ENCODE measurements at places on chromosomes 5 and 9.
A peak's percentile ranks its signal among the peaks of the same experiment; 100 is the strongest.

DNA sequence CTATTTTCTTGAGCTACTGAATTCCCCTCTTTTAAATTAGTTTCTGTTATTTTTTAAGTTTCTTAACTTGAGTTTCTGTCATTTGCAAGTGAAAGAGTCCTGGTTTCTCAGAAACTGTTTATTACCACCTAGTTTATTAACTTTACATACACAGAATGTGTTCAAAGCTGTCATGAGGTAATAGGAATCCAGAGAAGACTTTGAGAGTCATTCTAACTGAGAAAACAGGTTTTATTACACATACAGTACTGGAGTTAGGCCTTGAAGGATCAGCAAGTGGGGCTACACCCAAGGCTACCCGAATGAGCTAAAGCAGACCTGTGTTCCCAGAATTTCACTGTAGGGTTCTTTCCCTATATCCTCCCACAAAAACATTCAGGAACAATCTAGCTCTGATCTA, 33.1 kb downstream of the FAM114A2 start:
- no peak for DNase-seq

DNA sequence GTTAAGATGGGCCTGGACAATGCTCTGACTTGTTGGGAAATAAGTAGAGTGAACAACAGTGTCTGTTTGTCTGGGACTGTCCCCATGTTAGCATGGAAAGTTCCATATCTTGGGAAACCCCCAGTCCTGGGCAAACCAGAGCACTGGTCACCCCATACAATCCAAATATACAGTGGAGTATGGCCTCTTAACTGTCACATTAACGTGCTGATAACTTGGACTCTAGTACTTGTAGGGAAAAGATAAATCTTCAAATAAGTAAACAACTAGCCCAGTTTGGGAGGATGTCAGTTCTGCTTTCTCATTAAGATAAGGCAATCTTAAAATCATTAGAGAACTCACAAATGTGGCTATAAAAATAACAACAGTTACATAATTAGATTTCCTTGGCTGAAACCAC, 47.6 kb upstream of the JAK2 start:
- DNase-seq: no peak

GRCh38 chr9:128882677-128883603, 1.0 kb downstream of the LRRC8A start:
- DNase-seq: no peak

DNA sequence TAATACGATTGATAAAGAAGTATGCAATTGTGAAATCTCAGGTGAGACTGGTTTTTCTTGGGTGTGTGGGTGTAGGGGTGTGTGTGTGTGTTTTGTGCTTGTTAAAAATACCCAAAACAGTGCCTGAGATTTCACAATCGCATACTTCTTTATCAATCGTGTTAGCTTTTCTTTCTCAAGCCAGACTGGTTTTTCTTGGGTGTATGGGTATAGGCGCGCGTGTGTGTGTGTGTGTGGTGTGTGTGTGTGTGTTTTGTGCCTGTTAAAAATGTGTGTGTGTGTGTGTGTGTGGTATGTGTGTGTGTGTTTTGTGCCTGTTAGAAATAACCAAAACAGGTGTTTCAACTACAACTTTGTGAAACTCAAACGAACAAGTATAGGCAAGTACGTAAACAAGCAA, 53.7 kb downstream of the CERT1 start:
- no peak for DNase-seq

DNA sequence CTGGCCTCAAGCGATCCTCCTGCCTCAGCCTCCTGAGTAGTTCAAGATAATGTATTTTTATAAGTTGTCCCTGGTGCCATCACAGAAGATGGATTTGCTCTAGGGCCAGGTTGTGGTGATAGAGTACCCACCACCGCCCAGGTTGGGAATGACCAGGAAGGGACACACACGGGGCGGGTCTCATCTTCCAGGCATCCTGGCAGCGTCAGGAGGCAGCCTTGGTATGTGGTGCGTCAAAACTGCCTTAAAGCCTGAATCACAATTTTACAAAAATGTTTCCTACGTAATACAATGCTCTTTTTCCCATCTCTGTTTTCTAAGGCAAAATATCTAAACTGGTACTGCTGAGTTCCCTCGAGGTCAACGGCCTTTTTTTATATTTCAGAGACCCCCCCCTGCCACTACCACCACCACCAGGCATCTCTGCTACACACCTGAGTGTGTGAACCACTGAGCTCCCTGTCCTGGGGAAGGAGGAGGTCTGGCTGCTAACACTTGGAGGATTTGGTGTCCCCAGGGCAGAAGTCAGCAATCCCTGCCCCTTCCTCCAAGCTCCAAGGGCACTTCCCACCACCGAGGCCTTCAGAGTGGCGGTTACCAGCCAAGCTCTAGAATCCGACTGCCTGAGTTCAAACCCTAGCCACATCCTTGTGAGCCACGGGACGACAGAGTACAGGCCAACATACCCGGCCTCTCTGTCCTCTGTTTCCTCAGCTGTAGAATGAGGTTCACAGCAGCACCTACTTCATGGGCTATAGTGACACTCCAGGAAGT, 47.3 kb downstream of the SLC6A7 start:
- no peak for DNase-seq

DNA sequence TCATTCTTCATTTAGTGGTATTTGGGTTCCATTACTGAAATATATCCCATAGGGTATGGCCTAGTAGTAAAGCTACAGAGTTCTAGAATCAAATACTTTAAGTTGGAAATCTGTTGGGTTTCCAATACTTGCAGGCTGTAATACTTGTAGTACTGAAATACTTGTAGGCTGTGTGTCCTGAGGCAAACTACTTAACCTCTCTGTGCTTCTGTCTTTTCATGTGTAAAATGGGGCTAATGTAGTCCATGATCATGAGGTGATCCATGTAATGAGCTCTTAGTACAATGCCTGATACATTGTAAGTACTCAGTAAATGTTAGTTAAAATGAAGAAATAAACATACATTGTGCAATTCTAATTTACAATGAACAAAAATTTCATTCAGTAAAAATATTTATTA, 368.9 kb downstream of the CSNK1G3 start:
- DNase-seq: no peak

DNA sequence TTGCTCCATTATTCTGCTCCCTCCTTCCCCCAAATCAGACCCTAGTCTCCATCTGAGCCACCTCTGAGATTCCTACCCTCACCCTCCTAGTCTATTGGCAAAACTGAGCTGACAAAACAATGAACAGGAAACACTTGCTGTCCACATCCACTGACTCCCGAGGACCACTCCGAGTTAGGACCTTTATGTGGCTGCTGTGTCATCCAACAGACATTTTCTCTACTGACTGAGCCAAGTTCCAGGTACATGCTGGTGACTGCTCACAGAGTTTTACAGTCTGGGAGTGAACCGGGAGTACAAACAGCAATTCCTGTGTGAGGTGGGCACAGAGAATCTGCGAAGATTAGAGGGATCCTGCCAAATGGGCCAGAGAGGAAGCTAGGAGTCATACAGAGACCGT, 39.2 kb downstream of the CFAP90 start:
- no peak for DNase-seq

DNA sequence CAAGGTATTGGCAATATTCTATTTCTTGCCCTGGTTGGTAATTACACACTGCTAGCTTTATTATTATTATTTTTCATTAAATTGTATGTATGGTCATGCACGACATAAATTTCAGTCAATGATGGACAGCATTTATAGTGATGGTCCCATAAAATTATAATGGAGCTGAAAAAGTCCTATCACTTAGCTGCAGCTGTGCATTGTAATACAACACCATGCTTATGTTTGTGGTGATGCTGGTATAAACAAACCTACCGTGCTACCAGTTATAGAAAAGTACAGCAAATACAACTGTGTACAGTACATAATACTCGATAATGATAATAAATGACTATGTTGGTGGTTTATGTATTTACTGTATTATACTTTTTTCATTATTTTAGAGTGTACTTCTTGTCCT, 65.5 kb downstream of the NR3C1 start:
- no peak for DNase-seq

GRCh38 chr5:156526081-156526925, 199.3 kb downstream of the SGCD start:
- no peak for DNase-seq

- no peak for DNase-seq
Observed at GRCh38 chr9:15843316-15843715, 290.5 kb downstream of the CCDC171 start.

GRCh38 chr5:156031181-156031580, 295.8 kb upstream of the SGCD start:
- no peak for DNase-seq

DNA sequence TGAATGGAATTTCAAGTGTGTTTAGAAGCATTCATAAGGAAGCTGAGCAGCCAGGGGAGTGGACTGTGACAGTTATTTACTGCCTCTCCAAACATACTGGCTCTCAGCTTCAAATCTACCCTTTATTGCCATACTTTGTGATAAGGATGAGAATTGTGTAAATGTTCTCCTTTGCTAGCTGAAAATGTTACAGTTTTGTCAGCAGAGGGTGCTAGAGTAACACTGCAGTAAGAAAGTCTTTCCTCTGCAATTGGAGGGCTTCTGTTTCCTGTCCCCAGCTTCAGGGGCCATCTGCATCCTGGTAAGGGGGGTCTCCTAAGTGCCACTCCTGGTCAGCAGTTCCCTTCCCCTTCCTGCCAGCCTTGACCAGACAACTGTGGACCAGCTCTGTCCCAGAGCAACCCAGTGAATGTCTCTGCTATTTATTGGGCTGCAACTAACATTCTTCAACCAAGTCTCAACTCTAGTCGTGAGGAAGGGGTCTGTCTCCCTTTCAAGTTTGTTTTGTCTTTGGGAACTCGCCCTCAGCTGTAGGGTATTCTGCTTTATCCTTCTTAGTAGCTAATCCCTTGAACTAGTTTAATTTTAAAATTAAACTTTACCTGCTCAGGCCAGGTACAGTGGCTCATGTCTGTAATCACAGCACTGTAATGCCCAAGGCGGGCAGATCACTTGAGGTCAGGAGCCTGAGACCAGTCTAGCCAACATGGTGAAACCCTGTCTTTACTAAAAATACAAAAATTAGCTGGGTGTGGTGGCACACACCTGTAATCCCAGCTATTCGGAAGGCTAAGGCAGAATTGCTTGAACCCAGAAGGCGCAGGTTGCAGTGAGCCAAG, 45.3 kb downstream of the RAPGEF6 start:
- peak; percentile 46 for DNase-seq

- DNase-seq: no peak
Observed at GRCh38 chr5:175698401-175699115, 40.7 kb downstream of the HRH2 start.

GRCh38 chr9:112884101-112884500, 6.6 kb downstream of the SLC46A2 start:
- no peak for DNase-seq

- no peak for DNase-seq
Observed at GRCh38 chr5:81779125-81779915, 28.4 kb upstream of the SSBP2 start.

DNA sequence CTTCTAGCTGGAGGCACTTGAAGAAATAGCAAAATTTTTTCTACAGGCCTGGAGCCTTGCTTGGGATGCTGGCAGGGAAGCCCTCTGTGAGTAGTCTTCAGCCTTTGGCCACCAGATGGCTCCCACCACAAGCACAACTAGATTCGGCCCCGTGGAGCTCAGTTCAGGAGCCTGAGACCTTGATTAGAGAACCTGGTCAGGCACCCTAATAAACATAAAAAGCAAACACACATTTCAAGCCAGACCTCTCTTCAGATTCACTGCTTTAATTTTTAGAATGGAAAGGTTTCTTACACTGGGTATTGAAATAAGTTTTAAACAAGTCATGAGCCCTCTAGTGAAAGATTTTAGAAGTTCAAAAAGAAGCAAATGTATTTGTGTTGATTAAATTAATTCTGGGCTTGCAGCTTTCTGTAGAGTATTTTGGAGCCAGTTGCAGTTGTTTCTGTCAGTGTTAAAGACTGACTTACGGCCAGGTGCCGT, 41.4 kb downstream of the GLRX start:
- peak; percentile 51 for DNase-seq

- no peak for DNase-seq
Observed at GRCh38 chr5:103057208-103058130, 62.5 kb downstream of the GIN1 start.

DNA sequence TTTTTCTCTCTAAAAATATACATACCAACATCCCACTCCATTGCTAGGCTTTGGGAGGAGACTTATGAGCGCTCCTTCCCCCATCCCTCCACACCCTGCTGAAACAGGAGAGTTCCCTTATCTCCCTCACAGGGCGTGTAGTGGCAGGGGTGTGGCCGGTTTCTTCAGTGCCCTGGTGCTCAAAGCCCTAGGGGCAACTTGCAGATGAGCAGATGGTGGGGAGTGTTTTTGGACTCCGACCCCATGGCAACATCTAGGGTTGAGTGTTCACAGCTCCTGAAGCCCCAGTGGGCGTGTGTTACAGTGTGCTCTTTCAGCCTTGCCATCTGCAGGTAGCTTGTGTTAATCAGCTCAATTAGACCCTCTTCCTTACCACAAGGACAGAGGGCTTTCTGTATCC, 409.5 kb downstream of the MAT2B start:
- DNase-seq: no peak

DNA sequence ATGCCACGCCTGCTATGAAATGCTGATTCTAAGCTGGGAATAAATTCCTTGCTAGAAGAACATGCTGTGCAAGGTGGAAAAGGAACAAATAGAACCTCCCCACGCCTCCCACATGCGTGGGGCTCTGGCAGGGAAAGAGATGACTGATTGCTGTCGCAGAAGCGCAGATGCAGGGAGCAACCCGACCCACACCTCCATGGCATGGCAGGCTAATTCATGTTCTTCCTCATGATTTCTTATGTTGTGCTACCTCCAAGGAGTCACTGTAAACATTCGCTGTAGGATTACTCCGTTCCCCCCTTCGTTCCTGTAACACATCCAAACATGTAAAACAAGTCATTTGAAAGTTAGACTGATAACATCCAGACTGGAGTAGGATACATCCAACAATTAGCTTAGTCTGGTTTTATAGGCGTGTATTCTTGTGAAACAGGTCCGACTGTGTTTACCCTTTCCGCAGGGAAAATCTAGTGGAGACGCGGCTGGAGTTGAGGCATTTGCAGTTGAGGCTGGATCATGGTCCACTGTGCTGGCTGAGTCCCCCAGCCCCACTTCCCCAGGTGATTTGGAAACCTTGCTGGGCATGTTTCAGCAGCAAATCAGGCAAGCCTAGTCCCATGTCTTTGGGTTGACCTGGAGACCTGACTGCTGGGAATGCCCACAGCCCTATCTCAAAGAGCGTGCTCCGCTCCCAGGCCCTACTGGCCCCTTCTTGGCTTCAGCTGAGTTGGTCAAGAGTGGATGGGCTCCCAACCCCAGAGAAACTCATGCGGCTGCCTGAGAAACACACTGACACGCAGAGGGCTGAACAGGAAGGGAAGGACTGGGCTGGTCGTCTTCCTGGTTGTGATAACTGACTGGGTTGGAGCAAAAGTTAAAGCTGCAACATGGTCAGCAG, 24.8 kb upstream of the ANKRD33B start:
- no peak for DNase-seq

GRCh38 chr5:14869233-14869632, 2.3 kb downstream of the ANKH start:
- DNase-seq: no peak

DNA sequence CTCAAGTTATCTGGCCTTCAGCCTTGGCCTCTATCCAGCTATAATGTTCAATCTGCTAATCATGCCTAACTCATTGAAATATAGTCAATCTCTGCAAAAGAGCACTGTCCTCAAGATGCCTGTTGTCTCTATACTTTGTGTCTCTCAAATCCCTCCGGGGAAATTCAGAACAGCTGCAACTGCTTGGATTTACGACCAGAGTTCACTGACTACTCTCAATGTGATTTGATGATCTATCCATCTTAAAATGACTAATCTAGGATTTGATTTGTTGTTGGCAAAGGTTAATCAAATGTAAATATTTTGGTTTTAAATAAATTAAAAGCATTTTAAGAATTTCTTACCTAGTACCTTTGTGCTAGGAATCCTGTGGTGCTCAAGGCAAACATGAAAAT, 40.9 kb downstream of the SVEP1 start:
- DNase-seq: no peak

Measured in frontal cortex (tissue), 4 donors.